Gastrocnemius medialis (tissue), 4 donors: ENCODE measurements at places on chromosomes 3 and 15. TPM values are rescaled to one million over a fixed set of nuclear protein-coding genes. Genes with fewer than 3 reads are reported as not detected.

The PLA2G4E gene
- total RNA-seq: not detected

The OCA2 gene
- total RNA-seq: not detected

The ZIC1 gene
- total RNA-seq: 3.5 TPM

DNA sequence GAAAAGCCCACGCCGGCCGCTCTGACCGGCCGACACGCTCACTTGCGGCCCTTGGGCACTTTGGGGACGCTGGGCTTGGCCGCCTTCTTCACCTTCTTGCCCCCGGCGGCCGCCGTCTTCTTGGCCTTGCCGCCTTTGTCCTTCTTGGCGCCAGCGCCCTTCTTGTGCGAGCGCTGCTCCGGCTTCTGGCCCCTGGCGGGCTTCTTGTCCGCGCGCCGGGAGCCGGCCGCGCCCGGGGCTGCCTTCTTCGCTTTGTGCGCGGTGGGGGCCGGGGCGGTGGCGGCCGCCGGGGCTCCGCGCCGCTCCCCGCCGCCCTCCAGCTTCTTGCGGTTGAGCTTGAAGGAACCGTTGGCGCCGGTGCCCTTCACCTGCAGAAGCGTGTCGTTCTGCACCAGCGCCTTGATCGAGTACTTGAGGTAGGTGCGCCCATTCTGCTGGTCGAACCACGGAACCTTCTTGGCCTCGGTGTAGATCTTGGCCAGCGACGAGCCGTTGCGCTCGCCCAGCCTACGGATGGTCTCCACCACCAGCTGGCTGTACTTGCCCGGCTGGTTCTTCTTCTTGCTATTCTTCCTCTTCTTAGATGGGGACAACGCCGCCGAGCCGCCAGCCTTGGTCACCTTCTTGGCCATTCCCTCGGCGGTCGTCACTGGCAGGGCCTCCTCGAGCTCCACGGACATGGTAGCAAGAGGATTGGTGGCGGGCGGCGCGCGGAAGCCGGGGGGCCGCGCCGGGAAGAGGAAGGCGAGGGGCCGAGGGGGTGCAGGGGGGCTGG is 36.7 kb downstream of the HMCES start:
- peak; percentile 46 for DNase-seq

- no peak for DNase-seq
These were observed 674.2 kb downstream of the TBL1XR1 start for GRCh38 chr3:176523114-176523513.

DNA sequence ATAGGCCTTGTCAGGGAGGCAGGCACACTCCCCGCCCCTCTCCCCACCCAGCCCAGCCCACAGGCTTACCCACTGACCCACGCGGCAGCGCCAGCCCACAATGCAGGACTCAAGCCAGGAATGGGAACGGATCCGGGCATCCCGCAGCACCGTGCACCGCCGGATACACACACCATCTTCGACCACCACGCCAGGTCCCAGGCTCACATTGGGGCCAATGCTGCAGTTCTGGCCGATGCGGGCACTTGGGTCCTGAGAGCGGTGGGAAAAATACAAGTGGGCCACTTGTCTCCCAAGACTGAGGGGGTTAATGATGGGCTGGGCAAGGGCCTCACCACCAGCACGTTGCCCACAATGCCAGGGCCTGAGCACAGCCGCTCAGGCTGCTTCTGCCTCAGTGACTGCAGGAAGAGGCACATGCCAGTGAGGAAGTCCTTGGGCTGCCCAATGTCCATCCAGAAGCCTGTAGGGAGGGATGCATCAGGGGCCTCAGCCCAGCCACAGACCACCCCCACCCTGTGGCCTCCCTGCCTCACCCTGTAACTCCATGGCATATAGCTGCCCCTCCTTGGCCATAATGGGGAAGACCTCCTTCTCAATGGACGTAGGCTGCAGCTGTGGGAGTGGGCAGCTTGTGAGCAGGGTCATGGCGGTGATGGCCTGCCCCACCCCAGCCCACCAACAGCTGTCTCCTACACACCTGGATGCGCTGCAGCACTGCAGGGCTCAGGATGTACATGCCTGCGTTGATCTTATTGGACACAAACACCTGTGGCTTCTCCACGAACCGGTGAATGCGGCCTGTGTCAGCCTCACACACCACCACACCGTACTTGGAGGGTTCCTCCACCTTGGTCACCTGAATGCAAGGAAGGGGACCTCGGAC is 1.6 kb downstream of the GMPPB start:
- DNase-seq: no peak

GRCh38 chr3:55555873-55556618 is 68.9 kb upstream of the WNT5A start:
- DNase-seq: no peak

The CHRM5 gene
- not detected for total RNA-seq

- DNase-seq: no peak
These were observed 47.2 kb upstream of the ZBTB38 start for GRCh38 chr3:141321109-141321497.

The ANKRD34C gene
- not detected for total RNA-seq

The EIF3J gene
- 107 TPM for total RNA-seq

The CSTA gene
- not detected for total RNA-seq

The TUSC7 gene
- not detected for total RNA-seq

GRCh38 chr15:45548753-45549520 is 26.4 kb upstream of the SLC30A4 start:
- DNase-seq: no peak

The MORC1 gene
- total RNA-seq: not detected

- DNase-seq: no peak
These were observed 827.4 kb upstream of the NR2F2 start for GRCh38 chr15:95503107-95503506.

- DNase-seq: no peak
These were observed 237.9 kb downstream of the NFKBIZ start for GRCh38 chr3:102087236-102087635.

- DNase-seq: no peak
These were observed 105.6 kb upstream of the TGFBR2 start for GRCh38 chr3:30500666-30501399.

GRCh38 chr15:36622197-36622795 is 42.9 kb downstream of the CDIN1 start:
- DNase-seq: peak; percentile 18

- no peak for DNase-seq
These were observed 24.7 kb downstream of the PARP14 start for GRCh38 chr3:122705379-122705778.

The LTK gene
- not detected for total RNA-seq

GRCh38 chr15:65333856-65334255 is 29.4 kb downstream of the RNU5B-1 start:
- no peak for DNase-seq

GRCh38 chr15:53472883-53473282 is 286.6 kb downstream of the WDR72 start:
- DNase-seq: no peak

- no peak for DNase-seq
These were observed 7.3 kb downstream of the GTF2E1 start for GRCh38 chr3:120749843-120750242.

DNA sequence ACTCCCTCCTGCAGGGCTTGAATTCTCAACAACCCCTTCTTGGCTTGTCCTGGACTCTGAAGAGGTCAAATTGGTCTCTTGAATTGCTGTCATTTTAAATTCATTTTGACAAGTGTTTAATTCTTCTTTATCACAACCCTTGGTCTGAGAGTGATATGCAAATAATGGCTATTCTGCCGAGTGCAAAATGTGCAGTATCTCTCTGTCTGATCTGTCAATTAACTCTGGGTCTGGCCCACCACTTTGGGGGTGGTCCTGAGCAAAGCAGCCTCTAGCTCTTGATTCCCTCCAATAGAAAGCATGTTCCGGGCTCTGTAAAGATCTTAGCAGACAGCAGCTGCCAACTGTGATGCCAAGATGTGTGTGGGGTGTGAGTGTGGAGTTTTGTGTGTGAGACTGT is 2.2 kb upstream of the IGDCC3 start:
- DNase-seq: no peak

- DNase-seq: no peak
These were observed 32.5 kb downstream of the GRK7 start for GRCh38 chr3:141795741-141796080.

GRCh38 chr15:93359060-93359408 is 270.0 kb upstream of the RGMA start:
- no peak for DNase-seq

DNA sequence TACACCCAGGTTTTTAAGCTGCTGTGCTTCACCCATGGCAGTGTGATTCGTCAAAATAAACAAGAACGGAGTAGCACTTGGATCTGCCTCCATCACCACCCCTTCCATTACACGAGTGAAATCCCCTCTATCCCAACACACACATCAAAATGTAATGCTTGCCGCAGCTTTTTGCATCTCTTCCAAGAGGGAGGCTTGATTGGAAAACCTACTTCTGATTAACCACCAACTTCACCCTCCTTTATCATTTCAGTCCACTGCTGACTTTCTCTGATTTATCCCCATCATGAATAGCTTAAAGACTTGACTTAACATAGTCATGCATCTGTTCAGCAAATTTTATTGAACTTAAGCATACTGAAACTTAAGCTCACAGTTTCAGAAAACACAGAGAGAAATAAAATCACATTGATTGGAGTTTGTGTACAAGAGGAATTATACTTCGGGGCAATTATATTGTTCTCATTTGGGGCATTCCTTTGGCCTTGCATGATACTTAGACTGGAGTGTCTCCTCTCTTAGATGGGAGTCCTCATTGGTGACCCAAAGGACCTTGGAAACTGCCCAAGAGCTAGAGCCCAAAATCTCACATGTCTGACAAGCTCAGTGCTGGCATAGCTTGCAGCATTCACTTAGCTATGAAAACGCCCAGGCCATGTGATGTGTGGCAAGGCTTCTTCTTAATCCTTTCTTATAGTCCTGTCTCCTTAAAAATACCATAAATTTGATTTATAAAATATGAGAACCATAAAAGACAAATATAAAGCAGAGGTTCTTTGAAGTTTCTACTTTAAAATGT is 124.3 kb upstream of the UMPS start:
- peak; percentile 27 for DNase-seq

DNA sequence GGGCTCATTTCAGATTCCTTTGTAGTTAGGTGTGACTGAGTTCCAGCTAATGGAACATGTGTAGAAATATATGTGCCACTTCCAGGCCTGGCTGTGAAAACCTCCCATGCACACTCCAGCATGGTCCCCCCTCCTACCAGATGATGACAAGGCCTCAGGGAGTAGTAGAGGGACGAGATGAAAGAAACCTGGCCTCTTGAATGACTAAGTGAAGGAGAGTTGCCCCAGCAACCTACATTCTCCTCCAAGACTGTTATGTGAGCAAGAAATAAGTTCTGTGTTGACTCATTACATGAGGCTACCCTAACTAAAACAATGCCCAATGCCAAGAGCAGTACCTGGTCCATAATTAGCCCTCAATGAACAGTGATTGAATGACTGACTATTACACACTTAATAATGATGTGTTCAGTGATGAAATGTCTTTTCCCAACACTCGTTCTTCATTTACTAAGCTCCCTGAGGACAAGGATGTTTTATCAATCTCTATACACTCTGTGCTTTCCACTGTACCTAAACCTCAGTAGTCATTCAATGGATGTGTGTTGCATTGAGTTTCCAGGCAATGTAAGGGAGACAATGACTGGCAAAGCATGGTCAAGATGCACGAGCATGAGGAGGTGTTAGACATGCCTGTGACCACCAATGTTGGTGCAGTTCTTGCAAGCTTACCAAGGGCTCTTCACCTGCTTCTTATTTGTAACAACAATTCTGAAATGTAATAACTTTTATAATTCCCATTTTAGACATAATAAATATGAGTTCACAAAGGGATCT is 62.0 kb upstream of the BCL6 start:
- no peak for DNase-seq

DNA sequence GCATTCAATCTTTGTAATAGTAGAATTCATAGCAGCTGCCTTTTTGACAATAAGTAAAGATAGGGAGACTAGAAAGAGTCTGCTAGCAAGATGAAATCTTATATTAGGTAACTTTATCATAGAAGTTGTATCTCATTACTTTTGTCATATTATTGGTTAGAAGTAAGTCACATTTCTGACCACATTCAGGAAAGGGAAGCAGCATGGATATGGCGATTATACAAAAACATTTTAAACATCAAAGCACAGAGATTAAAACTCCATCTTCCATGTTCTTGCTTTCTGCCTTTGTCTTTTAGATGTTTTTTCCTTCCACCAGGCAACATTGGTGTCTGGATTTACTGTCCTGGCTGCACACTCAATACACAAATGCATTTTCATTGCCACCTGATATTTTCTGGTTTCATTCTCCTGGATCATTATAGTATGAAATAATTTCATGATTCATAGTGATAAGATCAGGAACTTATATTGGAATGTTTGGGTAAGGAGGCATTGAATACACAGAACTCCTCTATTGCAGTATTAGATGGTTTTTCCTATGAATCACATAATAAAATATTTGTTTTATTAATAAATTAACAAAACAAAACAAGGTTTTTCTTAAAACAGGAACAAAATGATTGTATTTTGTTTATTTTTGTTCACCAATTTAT is 1460.3 kb upstream of the CADM2 start:
- no peak for DNase-seq

The CACNA2D2 gene
- total RNA-seq: 0.27 TPM

GRCh38 chr3:161602475-161602874 is 105.9 kb downstream of the OTOL1 start:
- DNase-seq: no peak

GRCh38 chr3:160810362-160811236 is 54.6 kb downstream of the PPM1L start:
- peak; percentile 67 for DNase-seq

The FMN1 gene
- 4.1 TPM for total RNA-seq

GRCh38 chr3:38834110-38834509 is 18.1 kb upstream of the SCN10A start:
- DNase-seq: peak; percentile 18

The EXD1 gene
- total RNA-seq: not detected

GRCh38 chr3:18580268-18580667 is 155.1 kb upstream of the SATB1 start:
- no peak for DNase-seq

DNA sequence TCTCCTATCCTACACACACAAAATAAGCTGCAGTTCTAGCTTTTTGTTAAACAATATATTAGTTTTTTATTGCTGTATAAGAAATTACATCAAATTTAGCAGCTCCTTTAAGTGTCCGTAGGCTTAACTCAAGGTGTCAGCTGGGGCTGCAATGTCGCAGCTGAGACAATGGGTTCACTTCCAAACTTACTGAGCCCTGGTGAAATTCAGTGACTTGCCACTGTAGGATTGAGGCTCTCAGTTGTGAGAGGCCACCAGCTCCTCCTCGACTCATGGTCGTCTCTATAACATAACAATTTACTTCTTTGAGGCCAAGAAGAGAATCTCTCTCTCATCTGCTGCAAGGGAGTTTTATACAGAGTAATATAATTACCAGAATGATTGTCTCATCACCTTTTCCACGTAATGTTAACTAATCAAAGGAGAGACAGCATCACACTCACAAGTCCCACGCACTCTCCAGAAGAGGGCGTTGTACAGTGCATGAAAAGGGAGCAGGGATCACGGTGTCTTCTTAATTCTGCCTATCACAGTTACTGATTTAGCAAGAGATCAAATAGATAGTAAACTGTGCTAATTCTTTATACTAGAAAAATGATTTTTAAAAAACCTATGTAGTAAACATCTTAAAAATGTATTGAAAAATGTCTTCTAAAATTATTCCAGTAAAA is 735.6 kb upstream of the GBE1 start:
- no peak for DNase-seq

DNA sequence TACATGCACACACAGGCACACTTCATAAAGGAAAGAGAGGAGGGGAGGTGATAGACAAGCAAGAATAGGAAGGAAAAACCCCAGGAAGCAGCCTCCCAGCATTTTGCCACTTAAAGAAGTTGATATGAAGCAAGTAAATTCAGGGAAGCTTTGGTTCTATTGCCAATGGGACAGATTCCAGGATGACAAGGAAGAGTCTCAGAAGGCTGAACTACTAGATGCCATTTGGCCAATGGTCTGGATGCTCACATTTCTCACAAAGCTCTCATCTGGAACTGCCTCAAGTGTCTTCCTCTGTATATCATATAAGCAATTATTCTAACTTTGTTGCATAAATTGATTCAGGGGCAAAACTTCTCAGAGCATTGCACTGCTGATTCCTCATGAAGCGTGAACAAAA is 78.8 kb upstream of the STRIT1 start:
- no peak for DNase-seq
